ENCODE measurements at places on chromosomes 7 and 10. TPM values are rescaled to one million over a fixed set of nuclear protein-coding genes. Genes with fewer than 3 reads are reported as not detected.
A peak's percentile ranks its signal among the peaks of the same experiment; 100 is the strongest.

Gene MET
- total RNA-seq: 118 TPM

DNA sequence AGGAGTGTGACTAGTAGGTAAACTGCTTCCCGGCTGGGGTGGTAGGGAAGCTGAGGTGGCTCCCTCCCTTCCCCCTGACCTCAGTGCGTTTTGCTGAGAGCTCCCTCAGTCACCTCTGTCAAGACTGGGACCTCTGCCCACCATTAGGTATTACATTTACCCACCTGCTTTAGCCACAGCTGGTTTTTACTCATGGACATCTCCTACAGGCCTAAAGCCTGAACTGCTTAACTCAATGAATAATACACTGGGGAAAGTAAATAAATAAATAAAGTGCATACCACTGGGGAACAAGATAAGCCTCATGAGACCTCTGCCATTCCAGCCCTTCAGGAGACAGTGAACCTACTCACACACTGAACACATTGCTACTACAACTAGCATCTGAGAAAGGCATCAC is 38.9 kb upstream of the CDK13 start:
- DNase-seq: no peak

GRCh38 chr7:101557421-101557820 is 71.7 kb downstream of the MYL10 start:
- DNase-seq: no peak

GRCh38 chr10:16341637-16342036 is 95.2 kb upstream of the PTER start:
- no peak for DNase-seq

GRCh38 chr7:104123786-104124185 is 84.0 kb downstream of the ORC5 start:
- peak; percentile 41 for DNase-seq

DNA sequence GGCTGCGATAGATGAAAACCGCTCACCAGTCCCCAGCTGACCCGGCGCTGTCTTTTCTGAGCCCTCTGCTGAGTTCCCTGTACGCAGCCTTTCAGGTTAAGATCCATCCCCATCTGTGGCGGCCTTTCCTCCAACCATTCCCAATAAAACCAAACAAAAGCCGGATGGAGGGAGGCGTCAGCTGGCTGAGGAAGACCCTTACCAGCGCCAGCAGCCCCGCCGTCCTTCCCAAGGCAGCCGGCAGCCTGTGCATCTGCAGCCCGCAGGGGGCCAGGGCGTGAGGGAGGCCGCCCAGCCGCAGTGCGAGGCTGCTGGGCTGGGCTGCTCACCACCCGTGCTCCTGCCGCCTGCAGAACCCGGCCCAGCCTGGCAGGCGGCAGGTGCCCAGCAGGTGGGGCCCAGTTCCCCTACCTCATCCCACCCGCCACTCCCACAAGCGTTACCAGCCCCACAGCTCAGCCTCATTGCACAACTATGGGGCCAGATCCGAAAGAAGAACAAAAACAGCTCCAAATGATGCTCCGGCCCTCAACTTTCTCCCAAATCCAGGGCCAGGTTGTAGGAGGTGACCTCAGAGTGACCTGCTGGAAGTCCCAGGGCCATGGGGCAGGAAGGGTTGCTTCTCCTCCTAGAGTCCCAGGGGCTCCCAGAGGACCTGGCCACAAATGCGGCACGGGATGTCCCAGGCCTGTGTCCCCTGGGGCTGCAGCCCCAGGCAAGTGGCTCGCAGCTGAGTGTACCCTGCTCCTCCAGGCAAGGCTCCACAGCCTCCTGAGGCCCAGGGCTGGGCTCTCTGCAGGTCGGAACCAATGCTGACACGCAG is 23.8 kb downstream of the PAPOLB start:
- no peak for DNase-seq

DNA sequence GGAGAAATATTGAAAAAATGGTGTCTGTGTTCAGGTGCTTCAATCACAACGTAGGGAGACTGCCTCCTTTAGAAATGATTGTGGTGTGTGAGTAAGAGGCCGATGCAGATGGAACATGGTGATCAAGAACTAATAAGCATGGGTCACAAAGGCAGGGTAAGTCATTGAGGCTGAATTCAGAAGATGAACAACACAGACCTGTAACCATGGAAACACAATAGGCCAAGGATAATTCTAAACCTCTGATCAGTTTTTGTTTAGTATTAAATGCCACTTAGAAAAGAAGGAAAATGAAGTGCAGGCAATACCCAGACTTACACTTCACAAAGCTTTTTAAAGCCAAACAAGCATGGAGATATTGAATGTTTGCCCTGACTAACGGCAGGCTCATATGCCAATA is 32.8 kb upstream of the TAS2R16 start:
- no peak for DNase-seq

- DNase-seq: no peak
Measured at GRCh38 chr7:129317450-129317849, 92.6 kb downstream of the AHCYL2 start.

Measured in PC-3 (cell line).